ENCODE measurements at places on chromosomes 2 and 18.

- DNase-seq: no peak
Measured at GRCh38 chr18:63562284-63562683, 20.1 kb downstream of the SERPINB12 start.

DNA sequence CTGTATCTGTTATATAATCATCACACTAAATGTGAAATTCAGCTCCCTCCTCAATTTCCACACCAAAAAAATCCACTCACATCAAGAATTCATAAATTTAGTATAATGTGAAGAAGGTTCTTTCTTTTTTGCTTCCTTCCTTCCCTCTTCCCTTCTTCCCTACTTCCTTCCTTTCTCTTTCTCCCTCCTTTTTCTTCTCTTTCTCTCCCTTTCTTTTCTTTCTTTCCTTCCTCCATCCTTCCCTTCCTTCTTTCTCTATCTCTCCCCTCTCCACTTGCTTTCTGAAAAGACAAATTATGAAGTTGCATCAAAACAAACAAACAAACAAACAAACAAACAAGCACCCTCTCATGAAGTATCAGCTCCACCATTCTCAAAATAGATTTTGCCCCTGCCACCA is 290.0 kb downstream of the PDE11A start:
- DNase-seq: no peak

GRCh38 chr18:76335859-76336640 is 159.0 kb downstream of the ZNF516 start:
- no peak for DNase-seq

DNA sequence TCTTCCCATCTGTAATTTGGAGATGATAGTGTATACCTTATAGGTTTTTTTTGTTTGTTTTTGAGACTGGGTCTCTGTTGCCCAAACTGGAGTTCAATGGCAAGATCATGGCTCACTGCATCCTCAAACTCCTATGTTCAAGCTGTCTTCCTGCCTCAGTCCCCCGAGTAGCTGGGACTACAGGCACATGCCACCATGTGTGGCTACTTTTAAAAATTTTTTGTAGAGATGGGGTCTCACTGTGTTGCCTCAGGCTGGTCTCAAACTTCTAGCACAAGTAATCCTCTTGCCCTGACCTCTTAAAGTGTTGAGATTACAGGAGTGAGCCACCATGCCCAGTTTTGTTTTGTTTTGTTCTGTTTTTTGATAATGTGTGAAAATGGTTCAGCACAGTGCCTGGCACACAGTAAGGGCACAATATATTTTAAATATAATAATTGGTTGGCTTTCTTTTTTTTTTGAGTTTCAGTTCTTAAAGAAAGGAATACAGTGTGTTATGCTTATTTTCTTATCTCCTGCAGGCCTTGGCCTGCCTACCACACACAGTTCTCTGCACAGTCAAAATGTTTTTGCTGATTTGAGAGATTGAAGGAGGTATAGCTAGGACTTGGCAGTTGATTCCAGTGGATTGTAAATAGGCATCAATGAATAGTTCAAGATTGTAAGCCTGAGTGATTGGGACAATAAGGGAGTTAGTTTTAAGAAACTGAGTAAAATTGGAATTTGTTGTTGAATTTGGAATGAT is 6.1 kb downstream of the ACTR3 start:
- no peak for DNase-seq

- DNase-seq: no peak
Measured at GRCh38 chr18:32576296-32576916, 105.7 kb upstream of the GAREM1 start.

- DNase-seq: no peak
Measured at GRCh38 chr2:86623043-86623493, 597 bp downstream of the RNF103 start.

DNA sequence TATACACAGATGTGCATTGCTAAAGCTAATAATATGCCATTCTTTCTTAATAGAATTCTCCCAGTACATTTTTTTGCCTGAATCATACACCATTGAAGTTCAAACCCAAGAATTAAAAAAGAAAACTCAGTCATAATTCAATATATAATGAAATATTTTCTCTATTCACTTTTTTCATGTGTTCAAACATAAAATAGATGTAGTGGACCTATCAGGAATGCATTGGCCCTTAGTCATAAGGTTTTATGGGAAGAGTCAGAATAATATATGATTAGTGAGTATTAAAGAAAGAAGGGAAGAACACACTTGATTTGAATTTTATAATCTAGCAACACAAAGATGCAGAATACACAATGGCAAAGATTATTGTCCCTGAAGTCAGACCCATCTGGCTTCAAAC is 297.0 kb upstream of the COL3A1 start:
- DNase-seq: no peak

DNA sequence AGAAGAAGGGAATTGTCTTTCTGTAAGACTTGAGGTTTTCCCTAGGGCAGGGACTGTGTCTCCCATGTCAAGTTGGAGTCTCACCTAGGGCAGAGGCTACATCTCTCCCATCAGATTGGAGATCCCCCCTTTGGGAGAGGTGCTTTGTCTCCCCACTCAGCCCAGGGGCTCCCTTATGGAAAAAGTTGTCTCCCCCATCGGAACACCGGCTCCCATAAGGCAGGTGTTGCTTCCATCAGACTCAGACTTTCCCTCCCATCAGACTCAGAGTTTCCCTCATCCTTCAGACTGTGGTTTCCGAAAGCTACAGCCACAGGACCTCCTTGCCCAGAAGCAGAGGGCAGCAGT is 5.8 kb downstream of the ANKRD53 start:
- no peak for DNase-seq

DNA sequence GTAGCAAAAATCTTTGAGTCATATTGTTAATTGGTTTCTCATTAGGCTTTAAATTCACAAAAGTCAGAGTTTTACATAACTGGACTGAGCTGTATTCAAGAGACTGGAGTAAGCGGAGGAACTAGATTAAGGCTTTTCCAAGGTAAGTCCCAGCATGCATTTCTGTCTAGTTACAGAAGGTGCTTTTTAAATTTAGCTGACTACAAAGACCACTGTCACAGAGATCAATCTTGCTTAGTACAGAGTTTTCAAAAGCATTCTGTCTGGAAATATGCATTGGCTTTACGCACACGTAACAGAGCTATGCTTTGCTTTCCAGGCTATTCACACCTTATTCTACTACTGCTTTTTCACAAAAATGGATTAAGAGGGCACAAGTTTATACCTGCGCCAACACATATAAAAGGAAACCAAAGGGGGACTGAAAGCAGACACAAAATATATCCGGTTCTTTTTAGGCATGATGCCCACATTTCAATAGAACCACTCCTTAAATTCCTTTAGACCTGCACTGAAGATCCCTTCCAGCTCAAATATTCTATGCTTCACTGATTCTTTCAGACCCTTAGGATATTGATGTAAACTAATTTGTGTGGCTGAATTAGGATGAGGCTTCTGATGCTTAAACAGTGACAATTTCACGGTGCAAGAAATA is 560.7 kb upstream of the CRIM1 start:
- DNase-seq: no peak

GRCh38 chr2:64629875-64630274 is 23.8 kb downstream of the SERTAD2 start:
- no peak for DNase-seq

DNA sequence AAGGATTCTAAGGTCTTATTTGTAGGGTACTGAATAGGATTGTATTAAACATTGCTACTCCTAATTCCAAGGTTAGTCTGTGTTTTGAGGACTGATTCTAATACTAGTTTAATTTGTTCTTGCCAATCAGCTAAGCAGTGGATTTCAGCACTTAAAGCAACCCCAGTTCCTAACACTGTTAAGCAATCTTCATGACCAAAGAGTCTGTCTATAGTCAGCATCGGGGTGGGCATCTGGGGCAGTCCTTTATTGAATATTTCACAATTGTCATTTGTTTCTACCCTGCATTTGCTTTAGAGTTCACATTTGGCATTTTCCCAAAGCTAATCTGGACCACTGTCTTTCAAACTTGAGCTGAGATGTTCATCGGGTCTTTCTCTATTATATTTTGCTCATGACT is 248.0 kb upstream of the TANK start:
- DNase-seq: no peak

- DNase-seq: no peak
Measured at GRCh38 chr2:199907008-199907714, 3.9 kb upstream of the C2orf69 start.

DNA sequence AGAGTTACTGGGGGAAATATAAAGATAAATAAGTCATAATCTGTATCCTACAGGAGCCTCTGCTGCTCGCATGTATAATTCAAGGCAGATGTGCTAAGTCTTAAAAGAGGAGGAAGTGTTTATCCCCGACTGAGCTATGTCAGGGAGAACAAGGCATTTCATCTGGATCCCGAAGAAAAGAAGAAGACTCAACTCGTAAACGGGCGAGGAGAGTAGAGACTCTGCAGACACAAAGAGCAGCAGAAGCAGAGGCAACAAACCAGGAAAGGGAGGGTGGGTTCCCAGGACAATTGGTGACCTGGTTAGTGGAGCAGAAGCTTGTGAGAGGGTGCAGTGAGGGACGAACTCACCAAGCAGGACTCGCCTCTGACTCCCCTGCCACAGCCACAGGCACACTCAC is 368.6 kb downstream of the EIPR1 start:
- DNase-seq: no peak

DNA sequence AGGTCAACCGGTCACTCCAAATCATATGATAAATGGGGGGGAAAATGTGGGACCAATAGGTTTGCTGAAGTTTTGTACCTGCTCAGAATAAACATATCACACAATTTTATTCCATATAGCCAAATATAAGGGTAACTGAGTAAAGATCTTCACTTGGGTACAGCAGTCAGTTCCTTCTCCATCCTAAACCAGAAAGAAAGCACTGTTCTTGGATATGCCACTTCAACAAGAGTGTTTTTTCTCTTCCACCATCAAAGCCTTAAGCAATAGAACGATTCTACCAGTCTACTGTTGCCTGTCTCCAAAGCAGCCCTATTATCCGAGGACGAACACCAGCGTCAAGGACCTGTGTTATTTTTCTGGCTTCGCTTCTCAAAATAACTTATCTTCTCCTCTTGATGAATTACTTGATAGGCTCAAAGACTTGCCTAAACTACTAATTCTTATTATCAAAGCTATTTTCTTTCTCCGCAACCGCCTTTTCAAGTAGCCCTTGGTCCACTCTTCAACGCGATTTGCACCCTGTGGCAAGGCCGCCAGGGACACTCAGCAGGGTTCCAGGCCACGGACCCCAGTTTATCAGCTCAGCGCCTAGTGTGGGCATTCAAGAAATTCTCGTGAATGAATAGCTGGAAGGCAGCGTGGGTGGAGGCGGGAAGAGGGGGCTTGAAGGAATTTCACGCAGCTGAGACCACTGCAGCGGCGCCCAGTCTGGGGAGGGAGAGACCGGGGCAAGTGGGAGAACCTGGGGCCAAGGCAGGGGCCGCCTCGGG is 646 bp downstream of the ALS2 start:
- no peak for DNase-seq

DNA sequence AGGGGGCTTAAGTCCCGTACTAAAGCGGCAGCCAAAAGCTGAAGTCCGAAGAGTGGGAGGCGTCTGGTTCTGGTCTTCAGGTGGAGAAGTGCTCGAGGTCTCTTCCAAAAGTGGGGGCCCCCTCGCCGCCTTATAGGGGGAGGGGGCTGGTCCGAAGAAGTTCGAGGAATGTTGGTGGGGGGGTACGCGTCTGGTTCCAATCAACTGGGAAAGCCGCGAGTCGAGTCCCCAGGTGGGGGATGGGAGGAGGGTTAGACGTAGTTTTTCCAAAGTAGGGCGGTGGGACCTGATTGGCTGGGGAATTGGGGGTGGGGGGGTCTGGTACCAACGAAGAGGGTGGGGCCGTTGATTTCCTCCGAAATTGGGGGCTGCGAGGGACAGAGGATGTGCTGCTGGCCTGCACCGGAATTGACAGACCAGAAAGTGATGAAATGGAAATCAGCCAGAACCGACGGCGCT is 594 bp downstream of the ITM2C start:
- DNase-seq: no peak

- DNase-seq: no peak
Measured at GRCh38 chr2:135840601-135841000, 3.6 kb upstream of the LCT start.
